ENCODE measurements at places on chromosomes 16 and 17.

GRCh38 chr17:82892899-82893565, 53.2 kb upstream of the ZNF750 start:
- DNase-seq: no peak

GRCh38 chr16:50234771-50235556, 31.4 kb upstream of the ADCY7 start:
- no peak for DNase-seq

DNA sequence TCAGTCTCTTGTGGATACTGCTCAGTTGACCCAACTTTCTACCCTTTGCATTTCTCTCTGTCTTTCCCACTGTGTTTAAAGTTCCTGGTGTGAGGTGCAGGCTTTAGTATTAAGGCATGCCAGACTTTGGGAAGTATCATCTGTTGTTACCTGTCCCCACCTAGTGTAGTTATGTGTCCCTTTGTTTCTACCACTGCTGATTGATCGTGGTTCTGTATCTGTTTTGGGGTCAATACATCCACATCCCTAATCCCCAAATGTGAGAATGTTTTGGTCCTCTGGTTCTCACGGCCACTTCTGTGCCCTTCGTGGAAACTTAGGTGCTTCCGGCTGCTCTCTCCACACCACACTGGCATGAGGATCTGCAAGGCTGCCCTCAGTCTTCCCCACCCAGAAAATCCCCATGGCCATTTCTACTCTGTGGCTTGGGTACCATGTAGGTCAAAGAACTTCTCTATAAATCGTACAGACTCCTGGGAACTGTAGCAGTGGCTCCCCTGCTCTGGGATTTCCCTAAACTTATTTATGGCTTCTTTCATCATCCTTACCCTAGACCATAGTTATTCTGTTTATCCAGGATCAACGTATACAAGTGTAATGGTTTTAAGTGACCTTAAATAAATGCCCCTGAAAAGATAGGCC, 443.2 kb downstream of the XYLT1 start:
- no peak for DNase-seq

- DNase-seq: no peak
These were observed 698 bp downstream of the ACBD4 start for GRCh38 chr17:45135978-45136791.

DNA sequence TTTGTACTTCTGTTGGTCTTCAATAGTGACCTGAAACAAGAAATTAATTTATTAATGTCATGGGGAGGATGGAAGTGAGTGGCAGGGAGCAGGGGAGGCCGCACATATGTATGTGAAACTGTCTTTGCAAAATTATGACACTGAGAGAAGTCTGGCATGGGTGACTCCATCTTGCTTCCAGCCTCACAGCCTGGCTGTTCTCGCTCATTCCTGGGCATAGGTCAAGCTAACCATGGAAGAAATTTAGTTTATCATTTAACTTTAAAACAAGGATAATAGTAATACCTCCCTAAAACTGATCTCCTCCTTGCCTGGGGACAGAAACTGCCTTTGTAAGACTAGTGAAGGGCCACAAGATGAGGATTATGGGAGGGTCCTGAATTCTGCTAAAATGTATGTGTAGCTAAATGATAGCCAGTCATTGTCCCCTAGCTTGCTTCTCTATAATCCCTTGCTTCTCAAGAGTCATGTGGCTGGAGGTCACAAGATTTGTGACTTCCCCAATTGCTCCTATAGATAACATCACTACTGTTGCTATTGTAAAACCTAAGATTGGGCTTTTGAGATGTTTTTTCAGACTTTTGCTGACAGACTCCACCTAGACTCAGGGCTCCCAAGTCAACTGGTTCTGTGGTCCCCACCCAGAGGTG, 126.0 kb downstream of the HS3ST3A1 start:
- no peak for DNase-seq

DNA sequence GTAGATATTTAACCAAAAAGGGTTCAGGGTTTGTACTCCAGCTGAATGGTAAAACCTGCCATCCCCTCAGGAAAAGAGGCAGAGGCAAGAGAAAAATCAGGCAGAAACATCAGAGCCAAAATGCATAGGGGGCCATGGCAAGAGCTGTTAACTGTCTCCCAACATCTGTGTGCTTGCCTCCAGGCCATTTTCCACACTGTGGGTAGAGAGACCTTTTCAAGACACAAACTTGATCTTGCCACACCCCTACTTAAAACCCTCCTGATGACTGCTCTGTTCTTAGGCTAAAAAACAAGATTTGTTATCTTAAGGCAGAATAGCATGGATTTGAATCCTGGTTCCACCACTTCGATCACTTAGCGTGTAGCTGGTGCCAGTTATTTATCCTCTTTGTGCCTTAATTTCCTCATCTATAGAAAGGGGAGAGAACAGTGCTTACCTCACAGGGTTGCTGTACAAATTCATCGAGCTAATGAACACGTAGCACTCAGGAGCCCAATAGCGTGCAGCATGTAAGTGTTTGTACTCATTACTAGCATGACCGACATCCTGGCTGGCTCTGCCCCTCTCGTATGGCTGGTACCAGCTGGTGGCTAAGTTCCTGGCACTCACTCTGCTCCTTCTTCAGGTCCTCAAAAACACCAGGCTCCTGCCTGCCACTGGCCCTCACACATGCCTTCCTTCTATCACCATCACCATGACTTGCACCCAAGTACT, 25.8 kb downstream of the STAT3 start:
- DNase-seq: no peak

- DNase-seq: no peak
These were observed 293.7 kb downstream of the SEC14L1 start for GRCh38 chr17:77434136-77435114.

GRCh38 chr17:57048096-57048495, 37.0 kb upstream of the AKAP1 start:
- DNase-seq: no peak

DNA sequence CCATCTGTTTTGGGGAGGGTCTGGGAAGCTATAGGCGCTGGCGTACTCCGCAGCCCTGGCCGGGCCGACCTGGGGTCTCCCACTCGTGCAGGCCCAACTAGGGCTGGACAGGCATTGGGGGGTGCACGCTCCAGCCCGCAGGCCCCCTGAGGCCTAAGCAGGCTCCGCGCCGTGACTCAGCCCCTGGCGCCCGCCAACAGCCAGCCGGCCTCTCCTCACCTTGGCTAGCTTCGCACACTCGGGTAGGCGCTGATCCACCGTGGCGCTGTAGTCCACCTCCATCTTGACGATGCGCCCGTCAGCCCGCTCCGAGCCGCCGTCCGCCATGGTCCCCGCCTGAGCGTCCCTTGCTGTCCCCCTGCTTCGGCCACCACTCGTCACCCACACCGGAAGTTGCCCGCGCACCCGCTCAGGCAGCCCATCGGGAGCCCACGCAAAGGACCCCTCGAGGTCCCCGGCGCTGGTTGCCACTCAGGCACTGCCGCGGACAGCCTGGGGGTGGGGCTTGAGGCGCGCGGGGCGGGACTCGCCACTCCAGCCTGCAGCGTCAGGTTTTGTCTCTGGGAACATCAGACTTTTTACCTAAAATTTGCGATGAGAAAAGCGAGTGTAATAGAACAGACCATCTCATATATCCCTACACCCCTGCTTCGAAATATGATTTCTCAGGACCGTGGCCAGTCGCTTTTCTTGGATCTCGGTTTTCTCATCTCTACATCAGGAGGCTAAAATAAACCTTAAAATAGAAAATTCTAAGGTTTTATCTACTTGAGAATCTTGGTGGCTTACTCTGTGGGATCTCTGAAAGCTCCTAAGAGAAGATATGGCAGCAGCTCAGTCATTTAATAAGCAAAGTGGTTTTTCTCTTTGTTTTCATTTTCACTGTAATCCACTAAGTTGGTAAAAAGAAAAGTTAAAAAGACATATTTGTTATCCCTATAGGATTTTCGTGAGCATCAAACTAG, at the start of gene PSMD12:
TSS of gene PSMD12 (minus strand) at position 385 of the 965 bp plus-strand sequence. CDS start at position 327, 58 bp downstream.
- DNase-seq: no peak

GRCh38 chr16:81774348-81774747, 4.7 kb upstream of the PLCG2 start:
- DNase-seq: no peak

- no peak for DNase-seq
These were observed 47.9 kb downstream of the UBE2G1 start for GRCh38 chr17:4318596-4318995.

GRCh38 chr17:9306086-9306485, 269.5 kb downstream of the STX8 start:
- DNase-seq: no peak

- no peak for DNase-seq
These were observed 10.9 kb downstream of the JPT2 start for GRCh38 chr16:1688807-1689560.

DNA sequence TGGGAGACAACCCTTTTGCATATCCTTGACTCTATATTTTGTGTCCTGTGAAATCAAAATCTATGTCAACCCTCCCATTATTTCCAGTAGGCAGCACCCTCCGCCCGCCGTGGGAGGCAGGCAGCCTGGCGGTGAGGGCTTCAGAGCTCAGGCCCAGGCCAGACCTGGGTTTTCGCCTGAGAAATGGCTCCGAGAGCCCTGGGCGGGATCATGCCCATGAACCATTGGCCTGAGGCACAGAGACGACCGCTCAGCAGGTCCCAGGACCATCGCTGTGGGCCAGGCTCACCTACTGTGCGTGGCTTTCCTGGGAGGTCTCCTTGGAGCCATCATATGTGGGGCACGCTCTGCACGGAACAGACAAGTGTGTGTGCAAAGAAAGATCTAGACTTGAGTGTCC, 6.3 kb upstream of the SLC38A8 start:
- DNase-seq: no peak

DNA sequence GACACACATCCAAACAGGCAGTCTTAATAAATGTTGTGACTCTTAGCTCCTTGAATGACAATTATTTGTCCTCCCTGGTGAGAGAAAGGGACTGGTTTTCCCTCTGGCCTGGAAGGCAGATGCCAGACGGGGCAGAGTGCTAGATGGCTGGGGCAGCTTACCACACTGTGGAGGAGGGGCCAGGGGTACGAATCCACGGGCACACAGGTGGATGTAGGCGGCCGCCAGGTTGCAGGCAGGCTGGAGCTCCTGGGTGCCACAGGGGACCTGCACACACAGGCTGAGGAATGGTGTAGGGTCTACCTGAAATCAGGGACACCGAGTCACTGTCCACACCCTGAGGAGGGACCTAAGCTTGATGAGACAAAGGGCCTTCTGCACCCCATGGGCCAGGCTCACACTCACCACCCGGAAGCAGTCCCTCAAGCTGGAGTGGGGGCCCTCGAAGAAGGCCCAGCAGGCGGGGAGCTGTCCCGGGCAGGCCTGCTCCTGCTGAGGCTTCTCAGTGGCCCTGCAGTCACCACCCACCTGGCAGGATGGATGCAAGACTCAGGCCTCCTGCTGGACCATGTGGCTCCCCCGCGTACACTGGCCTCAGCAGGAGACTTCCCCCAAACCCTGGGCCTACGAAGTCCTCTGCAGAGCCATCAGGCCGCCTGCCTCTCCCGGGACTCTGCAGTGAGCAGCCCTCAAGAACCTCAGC, 38.4 kb downstream of the RMI2 start:
- DNase-seq: no peak

- no peak for DNase-seq
These were observed 128.3 kb downstream of the AXIN2 start for GRCh38 chr17:65433157-65433556.

DNA sequence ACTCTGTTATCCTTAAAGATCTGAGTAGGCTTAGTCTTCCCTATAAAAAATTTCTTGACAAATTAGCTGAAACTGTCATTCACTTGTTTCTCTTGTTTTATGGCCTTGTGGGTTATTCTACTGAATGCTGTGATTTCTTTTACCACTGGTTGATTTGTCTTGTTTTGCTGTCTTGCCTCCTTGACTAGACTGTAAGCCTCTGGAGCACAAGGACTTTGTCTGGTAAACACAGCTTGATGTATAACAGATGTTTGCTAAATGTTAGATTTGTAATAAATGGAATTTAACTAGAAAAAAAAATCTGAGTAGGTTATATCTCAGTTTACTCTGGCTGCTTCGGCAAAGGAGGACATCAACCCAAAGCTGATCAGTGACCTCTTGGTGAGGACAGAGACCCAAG, 21.6 kb downstream of the VAC14 start:
- DNase-seq: no peak

DNA sequence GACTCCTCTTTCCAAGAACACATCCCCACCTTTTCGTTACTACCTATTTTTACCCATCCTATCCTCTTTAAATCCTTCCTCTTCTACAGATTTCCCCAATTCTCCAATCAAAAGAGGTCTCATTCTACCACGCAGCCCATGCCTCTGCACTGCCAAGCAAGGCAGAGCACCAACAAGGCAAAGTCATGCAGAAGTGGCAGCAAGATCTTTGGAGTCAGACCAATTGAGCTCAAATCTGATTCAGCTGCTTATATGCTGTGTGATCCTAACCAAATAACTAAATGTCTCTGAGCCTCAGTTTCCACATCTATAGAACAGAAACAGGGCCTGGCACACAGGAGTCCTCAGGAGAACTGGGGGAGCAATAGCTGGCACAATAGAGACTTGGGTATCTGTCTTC, 41.0 kb downstream of the TOM1L2 start:
- DNase-seq: no peak

- DNase-seq: no peak
These were observed 83.3 kb downstream of the NLK start for GRCh38 chr17:28125526-28126378.

GRCh38 chr16:17416461-17417311, 54.1 kb downstream of the XYLT1 start:
- DNase-seq: no peak

GRCh38 chr17:76540381-76541300, 797 bp downstream of the PRCD start:
- no peak for DNase-seq

- no peak for DNase-seq
These were observed at the start of gene CMTM3 for GRCh38 chr16:66604376-66605176. Gene CMTM3 (plus strand): TSS chr16:66604704. CDS start chr16:66604806, 102 bp downstream.

DNA sequence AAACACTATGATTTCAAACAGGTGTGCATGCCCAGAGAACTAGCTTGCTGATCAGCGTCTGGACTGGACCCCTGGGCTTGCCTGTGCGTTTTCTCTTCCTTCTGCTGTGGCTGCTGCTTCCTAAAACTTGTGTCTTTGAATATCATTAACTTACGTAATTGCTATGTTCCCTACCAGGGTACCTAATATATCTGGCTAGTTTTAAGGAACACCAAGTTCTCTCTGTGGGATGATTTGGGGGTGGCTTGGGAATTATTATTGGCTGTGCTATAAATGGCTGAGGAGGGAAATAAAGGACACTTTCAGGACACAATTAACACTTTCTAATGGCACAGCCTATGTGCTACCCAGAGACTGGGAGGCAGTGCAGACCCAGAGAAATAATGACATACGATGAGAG, 606.0 kb upstream of the RBFOX1 start:
- no peak for DNase-seq

GRCh38 chr17:43003542-43004172, 2.9 kb upstream of the IFI35 start:
- no peak for DNase-seq

GRCh38 chr17:9330611-9331271, 244.9 kb downstream of the STX8 start:
- no peak for DNase-seq

DNA sequence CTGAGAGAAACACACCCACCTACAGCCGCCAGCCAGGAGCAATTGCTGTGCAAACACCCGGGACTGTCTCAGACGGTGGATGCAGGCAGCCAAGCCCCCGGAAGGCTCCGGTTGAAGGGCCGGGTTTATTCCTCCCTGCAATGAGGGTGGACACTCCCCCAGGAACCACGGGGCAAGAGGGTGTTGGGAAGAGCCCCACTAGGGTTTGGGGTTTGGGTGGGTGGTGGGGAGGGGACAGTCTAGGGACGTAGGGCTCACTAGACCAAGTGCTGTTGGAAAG, 19.2 kb downstream of the JPH3 start:
- DNase-seq: no peak

Measured in cortex of kidney (tissue), 1 donor.